ENCODE measurements at places on chromosomes 11 and 22.

DNA sequence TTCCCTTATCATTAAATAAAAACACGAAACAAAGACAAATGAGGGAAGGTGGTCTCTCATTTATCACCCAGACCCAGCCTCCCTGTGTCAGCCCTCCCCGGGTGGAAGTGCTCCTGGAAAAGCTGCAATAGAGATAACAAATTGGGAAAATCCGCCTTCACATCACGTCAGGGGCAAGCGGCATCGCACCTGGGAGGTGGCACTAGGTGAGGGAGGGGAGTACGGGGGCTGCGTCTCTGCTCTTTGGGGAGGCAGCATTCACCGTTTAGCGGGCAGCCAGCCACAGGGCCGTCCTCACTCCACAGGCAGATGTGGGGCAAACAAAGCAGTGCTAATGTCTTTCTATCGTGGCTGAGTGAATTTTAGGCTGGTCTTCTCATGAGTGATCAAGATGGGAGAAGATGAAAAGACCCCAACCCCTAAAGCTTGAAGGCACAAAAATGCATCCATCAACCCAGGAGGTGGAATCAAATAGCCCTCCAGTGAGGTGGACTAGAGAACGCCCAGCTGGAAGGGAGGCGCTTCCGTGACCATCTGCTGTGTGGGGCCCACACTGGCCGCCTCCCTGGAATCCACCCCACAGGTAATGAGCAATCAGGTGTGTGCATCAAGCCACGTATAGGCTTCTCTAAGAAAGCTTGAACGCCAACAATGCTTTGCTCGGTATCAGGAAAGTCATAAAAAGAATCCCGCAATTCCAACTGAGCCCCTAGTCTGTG lies 629.5 kb downstream of the BRD1 start:
- DNase-seq: no peak

DNA sequence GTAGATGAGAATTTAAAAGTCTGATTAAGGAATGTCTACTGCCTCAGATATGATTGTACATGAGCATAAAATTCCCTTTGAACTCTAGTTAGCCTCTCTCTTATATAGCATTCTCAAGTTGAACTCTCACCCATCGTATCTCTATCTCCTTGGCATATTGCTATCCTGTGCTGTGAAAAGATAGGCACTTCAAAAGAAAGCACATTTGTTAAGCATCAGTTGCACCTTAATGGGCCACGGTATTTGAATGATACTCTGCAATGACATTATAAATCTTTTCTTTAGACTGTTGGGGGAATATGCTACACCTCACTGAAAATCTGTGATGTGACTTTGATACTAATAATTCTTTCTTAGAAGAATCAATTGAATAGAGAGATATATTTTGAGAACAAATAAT lies 570.7 kb downstream of the JRKL start:
- DNase-seq: peak; percentile 31

DNA sequence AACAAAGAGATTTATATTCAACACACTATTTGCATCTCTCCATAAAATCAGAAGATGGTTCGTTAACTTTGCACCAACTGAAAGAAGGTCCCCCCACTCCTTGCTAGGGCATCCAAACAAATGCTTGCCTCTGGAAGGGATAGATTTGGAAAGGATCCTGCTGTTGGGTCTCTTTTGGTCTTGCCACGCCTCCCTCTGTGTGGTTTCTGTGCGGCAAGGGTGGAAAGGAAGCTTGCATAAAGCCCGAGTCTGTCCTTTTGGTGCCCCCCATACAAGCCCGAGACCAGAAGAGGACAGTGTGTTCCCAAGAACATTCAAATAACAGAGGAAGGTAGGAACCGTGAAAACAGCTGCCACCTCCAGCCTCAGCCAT lies 15.1 kb downstream of the SCGB1A1 start:
- no peak for DNase-seq

DNA sequence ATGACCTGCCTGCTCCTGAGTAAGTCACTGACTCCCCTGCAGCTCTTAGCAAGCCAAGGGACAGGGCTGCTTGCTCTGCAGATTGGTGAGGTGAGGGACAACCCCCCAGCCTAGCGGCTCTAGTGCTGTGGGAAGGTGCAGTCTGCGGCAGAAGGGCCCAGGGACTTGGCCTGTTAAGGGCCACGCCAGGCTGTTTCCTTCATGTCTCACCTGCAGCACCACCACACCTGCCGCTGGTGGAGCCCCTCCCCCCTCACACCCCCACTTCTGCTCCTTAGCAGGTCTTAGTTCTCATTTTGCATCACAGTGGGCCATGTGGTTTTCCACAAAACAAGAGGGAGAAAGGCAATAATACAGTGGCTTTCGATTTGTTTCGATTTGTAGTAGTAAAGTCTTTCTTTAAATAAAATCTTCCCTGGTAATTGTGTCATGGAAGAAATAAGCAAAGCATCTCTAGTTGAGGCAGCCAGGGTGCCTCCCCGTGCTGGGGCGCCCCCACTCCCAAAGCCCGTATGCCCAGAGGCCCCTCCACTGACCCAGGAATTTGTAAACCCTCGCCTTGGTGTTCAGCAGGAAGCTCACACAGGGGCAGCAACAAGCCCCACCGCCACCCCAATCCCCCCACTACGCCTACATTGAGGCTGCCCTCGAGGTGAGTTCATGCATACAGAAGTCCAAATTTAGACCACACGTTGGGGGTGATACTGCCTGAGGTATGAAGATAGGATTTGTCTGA lies 86.5 kb upstream of the CLDN5 start:
- DNase-seq: peak; percentile 18
